Activated CD8-positive, alpha-beta T cell treated with anti-CD3 and anti-CD28 coated beads for 36 hours (primary cell): ENCODE measurements at places on chromosomes 1 and 21.

- no peak for DNase-seq
Measured at GRCh38 chr1:66542811-66543767, 9.1 kb downstream of the SGIP1 start.

DNA sequence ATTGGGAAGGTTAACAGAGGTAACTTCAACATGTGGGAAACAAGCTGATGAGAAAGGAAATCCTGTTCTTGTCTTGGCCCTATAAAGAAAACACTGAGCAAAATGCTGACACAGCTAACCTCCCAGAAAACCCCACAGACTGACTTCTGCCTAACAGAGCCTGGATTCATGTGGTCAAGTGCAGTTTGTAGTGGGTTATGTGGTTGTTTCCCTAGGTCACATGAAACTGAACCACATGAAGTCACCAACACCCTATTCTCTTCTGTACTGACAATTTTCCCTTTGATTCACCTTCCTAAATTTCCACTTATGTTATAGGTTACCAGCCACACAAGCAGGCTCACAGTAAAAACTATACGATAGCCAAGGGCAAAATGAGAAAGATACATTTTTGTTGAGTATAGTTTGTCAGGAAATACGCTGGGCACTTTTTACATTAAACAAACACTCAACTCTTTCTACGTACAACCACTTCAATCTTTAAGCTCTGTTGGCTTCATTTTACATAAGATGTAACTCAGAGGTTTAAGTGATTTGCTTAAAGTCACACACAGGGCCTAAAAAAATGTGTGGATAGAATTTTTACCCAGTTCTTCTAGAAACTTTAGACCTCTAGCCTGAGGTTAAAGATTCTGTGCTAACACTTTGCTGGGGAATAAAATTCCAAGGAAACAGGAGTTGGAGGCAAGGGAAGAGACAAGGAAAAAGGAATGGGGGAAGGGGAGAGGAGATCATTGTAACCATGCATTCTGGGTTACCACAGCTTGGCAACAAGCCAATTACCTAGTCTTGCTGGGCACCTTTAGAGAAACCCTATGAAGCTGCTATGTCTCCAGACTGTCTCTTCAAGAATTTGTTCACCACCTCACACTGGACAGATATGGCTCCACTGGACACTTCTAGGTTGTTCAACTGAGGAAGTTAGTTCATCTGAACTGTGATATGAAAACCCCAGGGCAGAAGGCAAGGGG is 601.6 kb upstream of the USP24 start:
- DNase-seq, result peak; percentile 4

DNA sequence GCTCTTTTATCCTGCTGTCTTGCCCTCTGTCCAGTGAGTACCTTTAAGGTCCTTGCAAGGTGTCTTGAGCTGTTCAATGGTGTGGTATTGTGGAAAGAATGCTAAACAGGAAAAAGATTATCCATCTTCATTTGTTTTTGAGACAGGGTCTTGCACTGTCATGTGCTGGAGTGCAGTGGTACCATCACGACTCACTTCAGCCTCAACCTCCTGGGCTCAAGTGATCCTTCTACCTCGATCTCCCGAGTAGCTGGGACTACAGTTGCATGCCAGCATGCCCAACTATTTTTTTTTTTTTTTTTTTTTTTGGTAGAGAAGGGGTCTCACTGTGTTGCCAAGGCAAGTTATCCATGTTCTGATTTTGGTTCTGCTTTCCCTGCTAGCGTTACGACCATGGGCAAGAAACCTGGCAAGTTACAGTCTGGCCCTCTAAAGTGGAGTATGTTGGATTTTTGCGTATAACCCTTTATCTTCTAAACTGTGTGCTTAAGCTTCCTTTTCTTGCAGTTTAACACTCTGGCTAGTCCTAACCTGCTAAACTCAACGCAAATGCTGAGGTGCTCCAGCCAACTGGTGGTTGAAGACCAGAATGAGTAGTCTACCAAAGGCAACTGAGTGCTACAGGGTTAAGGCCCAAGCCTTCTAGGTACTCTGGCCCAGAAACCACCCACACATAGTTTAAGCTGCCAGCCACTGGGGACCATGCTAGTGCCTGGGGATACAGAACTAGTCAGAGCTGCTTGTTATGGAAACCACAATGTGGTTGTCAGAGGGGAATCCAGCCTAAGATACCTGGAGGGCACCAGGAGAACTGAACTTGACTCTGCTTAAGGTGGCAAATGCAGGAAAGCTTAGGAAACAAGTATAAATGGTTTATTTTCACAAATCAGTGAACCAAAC is 7.9 kb downstream of the RPL11 start:
- peak; percentile 57 for DNase-seq

DNA sequence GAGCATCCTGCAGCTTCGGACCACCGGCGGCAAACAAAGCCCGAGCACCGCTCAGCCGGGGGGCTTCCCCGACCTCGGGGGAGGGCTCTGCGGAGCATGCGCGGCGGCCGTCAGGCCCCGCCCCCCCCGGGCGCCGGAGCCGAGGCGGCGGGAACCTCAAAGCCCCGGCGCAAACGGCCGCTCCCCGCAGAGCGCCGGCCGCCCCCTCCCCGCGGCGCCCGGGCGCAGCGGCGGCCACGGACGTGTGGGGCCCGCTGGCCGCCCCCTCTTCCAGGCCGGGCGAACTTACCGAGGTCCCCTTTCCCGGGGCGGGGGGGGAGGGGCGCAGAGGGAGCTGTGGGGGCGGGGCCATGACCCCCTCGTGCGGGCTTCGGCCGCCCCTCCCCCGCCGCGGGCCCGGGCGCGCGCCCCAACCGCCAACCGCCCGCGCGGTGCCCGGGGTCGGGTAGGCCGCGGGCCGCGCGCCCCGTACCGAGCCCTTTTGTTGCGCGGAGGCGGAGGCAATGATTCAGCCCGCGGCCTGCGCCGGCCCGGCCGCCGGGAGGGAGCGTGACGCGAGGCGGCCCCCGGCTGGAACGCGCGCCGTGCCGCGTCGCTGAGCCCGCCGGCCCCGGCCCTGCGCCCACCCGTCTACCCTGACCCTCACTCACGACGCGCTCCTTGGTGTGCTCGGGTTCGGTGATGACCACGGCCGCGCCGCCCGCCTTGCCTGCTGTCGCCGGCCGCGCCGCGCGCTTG is 1.7 kb downstream of the RCC2 start:
- peak; percentile 70 for DNase-seq

- DNase-seq, result no peak
Measured at GRCh38 chr1:2961661-2962060, 59.6 kb upstream of the ACTRT2 start.

- DNase-seq, result no peak
Measured at GRCh38 chr1:171258943-171259342, 10.6 kb downstream of the FMO1 start.

GRCh38 chr1:93576346-93576745 is 105.3 kb downstream of the BCAR3 start:
- DNase-seq, result no peak

GRCh38 chr1:23539698-23540266 is 8.7 kb upstream of the E2F2 start:
- peak; percentile 98 for DNase-seq

GRCh38 chr1:118821801-118822200 is 166.3 kb downstream of the TBX15 start:
- DNase-seq, result no peak

GRCh38 chr1:3783651-3784474 is 11.3 kb downstream of the SMIM1 start:
- DNase-seq, result no peak

GRCh38 chr1:80413969-80414368 is 1386.8 kb upstream of the ADGRL2 start:
- no peak for DNase-seq

- no peak for DNase-seq
Measured at GRCh38 chr21:36434144-36434543, 45.8 kb downstream of the CLDN14 start.

- DNase-seq, result peak; percentile 82
Measured at GRCh38 chr1:56820755-56821461, 1.7 kb upstream of the FYB2 start.

- DNase-seq, result no peak
Measured at GRCh38 chr21:41367945-41368734, 6.3 kb downstream of the MX2 start.

- DNase-seq, result no peak
Measured at GRCh38 chr1:107538502-107538901, 397.7 kb downstream of the NTNG1 start.

- DNase-seq, result no peak
Measured at GRCh38 chr1:222357252-222357651, 190.7 kb downstream of the HHIPL2 start.

- DNase-seq, result peak; percentile 42
Measured at GRCh38 chr1:174158767-174159251, 511 bp upstream of the RABGAP1L start.

DNA sequence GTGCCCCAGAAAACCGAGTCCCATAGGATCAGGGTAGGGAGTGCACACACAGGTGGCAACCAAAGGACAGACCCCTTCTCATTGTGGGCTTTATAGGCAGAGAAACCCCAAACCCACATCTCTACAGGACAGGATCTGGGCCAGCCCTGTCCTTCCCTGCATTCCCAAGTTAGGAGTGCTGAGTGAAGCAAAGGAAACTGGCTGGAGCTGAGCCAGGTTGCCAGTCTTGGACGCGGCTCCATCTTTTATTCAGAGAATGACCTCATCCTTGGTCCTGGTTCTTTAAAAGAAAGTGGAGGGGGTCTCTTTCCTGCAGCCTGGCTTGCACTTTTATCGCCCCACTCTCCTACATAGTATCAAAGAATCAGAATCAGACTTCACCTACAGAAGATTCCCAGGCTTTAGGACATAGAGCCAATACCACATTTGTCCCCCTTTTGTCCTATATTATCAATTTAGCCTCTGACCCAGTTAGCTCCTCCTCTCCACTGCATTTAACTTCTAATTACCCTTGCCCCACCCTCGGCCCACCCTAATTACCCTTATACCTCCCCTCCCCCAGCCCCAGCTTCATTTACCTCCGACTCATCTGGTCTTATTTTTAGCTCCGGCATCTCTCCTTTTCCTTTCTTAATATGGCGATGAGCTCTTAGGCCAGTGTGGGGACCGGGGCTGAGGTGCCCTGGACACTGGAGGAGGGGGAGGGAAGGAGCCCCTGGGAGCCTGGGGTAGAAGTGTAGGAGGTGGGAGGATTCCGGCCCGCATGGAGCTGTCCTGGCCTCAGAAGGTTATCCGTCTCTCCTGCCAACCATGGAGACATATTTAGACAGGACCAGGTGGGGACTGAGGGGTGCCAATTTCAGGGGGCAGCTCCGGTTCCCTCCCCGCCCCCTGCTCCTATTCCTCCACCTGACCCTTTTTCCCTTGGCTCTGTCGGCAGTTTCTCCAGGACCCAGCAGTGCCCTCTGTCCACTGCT is at the start of gene CASQ1:
Gene CASQ1 (plus strand): TSS at position 927 of the 977 bp plus-strand sequence. CDS start 177 bp downstream, outside the sequence.
- DNase-seq, result no peak

GRCh38 chr1:39378377-39378776 is 113.1 kb upstream of the BMP8A start:
- no peak for DNase-seq

DNA sequence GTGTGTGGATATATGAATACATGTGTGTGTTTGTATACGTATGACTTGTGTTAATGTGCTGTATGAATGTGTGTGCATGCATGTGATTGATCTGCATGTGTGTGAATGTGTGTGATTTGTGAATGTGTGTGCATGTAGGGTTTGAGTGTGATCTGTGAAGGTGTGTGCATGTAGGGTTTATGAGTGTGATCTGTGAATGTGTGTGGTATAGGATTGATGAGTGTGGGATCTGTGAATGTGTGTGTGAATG is 88.2 kb downstream of the STUM start:
- DNase-seq, result no peak

DNA sequence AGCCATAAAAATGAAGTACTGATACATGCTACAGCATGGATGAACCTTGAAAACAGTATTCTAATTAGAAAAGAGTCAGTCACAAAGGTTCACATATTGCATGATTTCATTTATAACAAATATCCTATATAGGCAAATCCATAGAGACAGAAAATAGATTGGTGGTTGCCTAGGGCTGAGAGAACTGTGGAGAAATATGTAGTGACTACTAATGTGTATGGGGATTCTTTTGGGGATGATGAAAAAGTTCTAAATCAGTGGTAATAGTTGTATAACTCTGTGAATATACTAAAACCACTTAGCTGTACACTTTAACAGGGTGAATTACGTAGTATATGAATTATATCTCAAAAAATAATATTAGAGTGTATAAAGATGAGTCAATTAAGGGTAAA is 45.8 kb downstream of the RNF115 start:
- no peak for DNase-seq

- DNase-seq, result no peak
Measured at GRCh38 chr1:240122639-240123613, 31.2 kb downstream of the FMN2 start.

DNA sequence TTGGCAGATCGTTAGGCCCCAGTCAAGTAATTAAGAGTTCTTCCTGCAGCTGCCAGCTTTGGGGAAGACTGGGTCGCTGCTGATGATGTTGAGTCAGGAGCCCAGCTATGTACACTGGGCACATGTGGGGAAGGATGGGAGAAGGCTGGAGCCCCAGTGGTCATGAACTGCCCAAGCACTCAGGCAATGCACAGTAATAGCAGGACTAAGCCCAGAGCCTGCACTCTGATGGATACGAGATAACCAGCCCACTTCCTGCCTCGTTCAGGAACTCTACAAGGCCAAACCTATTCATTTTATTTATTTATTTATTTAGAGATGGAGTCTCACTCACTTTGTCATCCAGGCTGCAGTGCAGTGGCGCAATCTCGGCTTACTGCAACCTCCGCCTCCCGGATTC is 81.1 kb upstream of the BTG3 start:
- DNase-seq, result no peak

DNA sequence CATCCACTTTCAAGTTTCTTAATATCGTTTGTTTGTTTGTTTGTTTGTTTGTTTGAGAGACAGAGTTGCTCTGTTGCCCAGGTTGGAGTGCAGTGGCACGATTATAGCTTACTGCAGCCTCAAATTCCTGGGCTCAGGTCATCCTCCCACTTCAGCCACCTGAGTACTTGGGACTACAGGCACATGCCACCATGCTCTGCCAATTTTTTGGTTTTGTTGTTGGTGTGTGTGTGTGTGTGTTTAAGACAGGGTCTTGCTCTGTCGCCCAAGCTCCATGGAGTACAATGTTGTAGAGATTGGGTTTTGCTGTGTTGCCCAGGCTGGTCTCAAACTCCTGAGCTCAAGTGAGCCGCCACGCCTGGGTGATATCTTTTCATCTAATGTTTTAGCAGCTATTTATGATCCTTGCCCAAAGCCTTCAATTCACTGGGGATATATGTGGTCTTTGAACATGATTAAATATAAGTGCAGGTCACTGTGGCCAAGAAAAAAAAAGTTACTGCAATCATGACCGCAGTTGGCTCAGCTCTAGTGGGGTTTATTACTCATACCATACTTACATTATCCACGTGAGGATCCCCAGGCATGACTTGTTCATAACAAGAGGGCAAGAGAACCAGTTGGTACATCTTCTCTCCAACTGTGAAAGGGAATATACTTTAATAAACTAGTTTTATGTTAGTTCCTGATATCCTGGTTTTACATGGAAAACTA is 8.0 kb downstream of the RRP1B start:
- DNase-seq, result peak; percentile 39

DNA sequence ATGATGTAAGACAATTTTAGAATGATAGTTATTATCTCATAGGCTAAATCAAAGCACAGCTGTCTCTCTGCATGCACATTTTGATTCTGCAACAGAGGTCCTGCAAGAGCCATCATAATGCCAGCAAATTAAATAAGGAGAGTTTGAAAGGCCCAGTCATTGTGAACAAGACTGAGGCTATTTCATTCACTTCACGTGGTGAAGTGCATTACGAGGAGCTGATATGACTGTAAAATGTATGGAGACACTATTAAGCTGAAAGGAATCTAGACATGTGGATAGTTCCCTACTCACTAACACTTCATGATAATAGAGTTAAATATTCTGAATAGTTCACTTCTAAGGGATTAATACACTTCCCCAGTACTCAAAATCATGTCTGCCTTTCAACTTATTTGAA is 299.0 kb downstream of the SMYD3 start:
- DNase-seq, result no peak
